AG08396 (cell line): ENCODE measurements at places on chromosomes 5 and 9.

DNA sequence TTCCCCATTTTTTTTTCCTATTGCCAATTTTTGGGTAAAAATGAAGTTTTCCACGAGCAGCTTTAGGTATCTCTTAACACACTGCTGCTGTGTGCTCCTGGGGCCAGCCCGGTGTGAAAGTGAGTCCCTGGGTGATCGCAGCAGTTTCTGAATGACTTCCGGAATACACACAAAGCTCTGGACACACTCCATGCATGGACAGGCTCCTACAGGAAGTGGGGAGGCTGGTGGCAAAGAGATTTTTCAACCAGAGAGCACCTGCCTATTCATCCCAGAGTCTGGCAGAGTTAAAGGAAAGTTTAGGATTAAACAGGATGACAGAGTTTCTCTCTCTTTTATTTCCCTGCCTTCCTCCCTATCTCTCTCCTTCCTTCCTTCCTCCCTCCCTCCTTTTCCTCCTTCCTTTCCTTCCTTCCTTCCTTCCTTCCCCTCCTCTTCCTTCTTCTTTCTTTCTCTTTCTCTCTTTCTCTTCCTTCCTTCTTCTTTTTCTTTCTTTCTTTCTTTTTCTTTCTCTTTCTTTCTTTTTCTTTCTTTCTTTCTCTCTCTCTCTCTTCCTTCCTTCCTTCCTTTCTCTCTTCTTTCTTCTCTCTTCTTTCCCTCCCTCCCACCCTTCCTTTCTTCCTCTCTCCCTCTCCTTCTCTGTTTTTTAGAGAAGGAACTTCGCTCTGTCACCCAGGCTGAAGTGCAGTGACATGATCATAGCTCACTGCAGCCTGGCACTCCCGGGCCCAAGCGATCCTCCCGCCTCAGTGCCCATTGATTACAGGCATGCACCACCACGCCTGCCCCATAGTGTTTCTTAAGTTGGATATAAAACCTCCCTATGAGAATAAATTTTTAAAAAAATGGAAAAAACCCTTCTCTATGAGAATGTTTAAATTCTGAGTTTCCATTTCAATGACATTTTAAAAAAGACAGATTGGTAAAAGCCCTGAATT, 38.7 kb upstream of the UBTD2 start:
- no peak for DNase-seq

DNA sequence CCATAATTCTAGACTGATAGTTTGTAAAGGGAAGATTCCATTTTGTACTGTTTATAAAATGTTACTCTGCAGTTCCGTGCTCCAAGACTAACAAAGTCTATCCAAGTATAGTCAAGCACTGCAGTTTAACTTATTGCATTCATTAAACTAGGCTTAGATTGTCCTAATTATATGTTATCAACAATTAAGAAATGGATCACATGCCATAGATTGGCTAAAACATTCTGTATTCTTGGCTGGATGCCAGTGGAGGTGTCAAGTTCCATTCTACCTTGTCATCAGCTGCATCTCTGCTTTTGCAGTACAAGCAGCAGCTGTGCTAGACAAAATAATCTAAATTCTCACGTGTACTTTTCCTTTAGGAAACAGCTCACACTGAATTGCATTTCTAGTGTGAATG, 69.4 kb upstream of the MEF2C start:
- DNase-seq = no peak

DNA sequence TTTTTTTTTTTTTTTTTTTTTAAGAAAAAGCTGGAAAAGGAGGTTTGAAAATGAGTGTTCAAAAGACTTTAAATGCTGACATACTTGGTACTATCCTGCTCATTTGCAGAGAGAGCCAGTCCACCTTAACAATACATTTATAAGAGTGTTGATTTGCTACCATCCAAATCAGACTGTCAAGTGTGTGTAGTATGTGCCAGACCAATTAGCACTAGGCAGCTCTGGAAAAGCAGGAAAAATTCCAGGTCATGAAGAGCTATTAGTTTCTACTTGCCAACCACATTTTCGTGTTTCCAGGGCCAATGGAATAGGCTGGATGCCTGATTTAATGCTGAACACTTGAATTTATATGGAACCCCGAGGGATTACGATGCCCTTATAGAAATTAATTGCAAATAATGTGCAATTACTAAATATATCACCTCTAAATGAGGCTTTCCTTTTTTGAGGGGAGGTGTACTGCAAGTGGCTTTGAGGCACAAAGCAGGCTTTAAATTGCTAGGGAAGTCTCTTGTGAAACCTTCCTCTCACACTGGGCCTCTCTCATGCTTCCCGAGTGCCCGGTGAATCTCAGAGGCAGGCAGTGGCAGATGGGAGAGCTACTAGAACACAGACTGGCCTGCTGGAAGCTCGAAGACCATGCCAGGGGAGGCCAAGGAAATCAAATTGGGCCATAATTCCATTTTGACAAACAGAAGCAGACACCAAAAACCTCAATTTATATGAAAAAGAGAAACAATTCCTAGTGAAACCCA, 178.7 kb downstream of the PPP2R2B start:
- DNase-seq = no peak

GRCh38 chr9:97933297-97933998, 4.5 kb downstream of the HEMGN start:
- no peak for DNase-seq

- no peak for DNase-seq
These were observed 214.3 kb upstream of the IRX1 start for GRCh38 chr5:3381206-3381825.

DNA sequence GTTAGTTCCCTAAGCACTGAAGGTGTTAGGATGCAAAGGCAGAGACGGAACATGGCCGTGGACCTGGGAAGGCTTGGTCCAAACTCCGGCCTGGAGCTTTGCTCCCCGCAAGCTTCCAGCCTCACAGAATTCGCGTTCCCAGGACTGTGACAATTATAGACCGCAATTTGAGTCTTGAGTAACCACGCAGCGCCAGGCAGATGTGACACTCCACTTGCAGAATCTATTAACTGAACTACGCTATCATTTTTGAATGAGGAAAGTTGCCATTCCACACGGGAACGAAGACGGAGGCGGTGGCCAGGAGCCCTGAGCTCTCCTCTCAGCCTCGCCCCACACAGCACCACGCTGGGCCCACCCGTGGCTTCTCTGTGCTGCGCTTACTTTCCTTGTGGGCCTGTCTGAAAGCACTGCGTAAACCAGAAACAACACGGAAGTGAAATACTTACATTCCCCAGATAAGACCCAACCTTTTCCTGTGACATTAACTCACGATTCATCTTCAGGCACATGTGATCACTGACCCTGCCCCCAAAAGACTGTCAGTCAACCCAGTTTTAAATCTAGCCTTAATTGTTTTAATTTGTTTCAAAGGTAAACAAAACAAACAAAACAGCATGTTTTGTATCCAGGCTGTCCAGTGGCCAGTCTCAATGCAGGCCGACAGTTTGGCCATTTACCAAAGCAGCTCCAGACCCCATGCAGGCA, 16.1 kb upstream of the COL5A1 start:
- no peak for DNase-seq

DNA sequence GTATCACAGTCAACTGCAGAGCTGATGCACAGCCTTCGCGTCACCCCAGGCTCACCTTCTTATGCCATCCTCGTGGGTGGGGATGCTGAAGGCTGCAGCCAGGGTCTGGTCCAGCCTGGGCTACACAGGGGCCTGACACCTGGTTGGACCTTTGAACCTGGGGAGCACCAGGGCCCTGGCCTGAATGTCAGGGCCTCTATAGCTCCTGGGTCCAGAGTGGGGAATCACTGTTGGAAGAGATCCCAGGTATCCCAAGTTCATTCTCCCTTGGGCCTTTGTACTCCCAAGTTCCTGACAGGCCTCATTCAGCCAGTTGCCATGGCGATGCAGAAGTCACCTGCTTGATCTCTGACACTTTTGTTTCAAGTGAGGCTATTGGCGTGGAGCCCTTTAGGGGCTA, 43.8 kb downstream of the ZNF618 start:
- no peak for DNase-seq

- DNase-seq = no peak
These were observed 6.5 kb downstream of the IRX1 start for GRCh38 chr5:3601911-3602782.

GRCh38 chr5:8730194-8730593, 815.7 kb downstream of the SEMA5A start:
- DNase-seq = peak; percentile 46

GRCh38 chr5:132622608-132623007, 35.4 kb upstream of the IL13 start:
- DNase-seq = no peak

DNA sequence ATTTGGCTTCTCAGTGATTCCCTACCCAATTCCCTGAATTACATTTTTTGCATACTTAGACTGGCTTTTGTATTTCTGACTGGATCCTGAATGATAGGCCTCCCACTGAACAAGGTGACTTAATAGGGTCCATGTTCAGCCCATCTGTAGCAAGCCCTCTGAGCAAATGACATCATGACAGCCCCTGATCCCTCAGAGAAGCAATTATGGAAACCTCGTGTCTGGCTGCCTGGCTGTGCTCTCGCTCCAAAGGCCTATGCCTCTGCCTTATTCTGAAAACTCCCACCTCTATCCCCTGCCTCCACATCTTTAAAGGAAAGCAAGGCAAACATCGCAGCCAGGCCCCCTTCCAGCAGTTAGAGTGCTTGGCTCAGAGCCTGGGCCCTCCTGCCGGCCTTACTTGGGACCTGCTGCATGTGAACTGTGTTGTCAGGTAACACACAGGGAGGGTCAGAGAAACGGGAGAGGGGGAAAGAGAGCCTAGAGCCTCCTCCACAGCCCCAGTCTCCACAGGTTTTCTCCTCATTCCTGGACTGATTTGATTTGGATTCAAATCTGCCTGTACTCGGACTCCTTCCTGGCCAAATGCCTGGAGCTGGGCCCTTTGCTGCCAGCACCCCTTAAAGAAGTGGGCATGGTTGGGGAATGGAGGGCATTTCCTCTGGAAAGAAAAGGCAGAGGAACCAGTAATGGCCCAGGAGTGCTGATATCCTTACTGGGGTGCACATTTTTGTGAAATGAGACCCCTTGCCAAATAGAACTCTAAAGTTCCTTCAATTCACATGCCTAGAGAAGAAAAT, 3.8 kb downstream of the DCANP1 start:
- DNase-seq = no peak

DNA sequence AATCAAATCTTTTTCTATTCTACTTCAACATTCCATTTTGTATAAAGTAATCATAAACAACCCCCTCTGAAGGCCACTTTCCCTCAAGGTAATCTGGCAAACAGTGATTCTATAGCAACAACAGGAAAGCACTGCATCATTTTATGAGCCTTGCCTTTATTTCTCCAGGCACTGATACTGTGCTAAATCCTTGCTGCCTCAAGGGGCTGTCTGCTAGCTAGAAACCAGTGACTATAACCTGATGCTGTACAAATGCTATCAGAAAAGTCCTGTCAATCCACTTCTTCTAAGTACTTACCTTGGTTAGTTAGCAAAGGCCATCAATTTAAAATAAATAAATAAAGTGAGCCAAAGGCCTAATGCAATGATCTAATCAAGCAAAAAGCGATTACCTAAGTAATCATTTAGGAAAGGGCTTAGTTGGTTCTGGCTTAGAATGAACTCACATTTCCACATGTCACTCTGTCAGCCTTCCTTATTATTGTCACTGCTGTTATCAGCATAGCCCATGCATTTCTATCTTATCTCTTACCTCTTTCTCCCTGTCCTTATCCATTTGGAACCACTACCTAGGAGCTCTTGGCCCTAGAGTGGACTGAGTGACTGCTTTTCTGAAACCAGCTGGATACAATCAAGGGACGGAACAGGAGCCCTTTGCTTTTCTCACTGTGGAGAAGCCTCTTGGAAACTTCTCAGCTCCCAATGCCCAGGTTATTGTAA, 246.1 kb upstream of the MEF2C start:
- no peak for DNase-seq

DNA sequence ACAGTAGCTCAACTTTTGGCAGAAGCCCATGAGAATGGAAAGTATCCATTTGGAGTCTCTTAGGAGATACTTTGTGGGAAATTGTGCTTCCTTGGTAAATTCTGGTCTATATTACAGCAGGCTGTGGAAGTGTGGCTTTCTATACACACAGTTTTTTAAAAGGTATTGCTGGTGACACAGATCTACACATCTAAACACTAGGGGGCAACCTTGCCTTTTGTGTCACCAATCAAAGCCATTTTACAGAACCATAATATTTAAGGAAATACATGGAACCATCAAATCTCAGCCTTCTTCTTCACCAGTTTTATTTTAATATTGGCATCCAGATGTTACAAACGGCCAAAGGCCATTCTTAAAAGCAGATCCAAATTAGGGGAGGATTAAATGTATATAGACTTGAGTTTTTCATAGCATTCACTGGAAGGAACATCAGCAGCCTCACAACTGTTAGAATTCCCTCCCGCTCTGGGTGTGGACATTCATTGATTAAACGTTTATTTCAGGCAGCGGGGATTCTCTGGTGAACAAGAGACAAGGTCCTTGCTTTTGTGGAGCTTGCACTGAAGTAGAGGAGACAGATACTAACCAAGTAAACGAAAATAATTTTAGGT, 132.4 kb upstream of the EPB41L4A start:
- DNase-seq = peak; percentile 45

GRCh38 chr9:129171993-129172751, 5.9 kb downstream of the IER5L start:
- no peak for DNase-seq

- no peak for DNase-seq
These were observed 20.2 kb upstream of the RPL26L1 start for GRCh38 chr5:172939071-172939470.

DNA sequence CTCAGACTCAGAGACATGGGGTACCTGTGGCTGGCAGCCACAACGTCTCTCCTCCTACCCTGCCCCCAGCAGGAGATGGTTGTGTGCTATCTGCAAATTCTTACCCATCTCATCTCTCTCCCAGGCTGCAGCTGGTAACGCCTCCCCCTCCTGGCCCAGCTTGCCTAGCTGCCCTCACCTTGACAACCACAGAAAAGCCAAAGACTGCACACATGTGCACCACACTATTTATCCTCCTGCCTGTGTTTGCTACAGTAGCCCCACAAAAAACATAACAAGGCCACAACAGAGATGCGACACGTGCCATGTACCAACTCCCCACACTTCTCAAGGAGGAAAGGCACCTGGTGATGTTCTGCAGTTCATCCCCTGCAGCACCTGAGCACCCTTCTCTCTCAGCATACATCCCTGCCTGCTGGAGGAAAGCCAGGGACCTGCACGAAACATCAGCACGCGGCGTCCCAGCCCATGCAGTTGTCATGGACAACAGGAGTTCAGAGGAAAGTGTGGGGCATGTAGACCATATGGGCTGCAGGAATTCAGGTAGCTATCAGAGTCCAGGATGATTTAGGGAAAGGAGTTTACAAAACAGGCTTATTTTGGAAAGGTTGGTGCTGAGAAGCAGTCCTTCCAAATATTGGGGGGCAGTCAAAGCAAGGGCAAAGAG, 168.7 kb downstream of the C5orf15 start:
- DNase-seq = no peak

GRCh38 chr9:12681620-12682019, 11.6 kb upstream of the TYRP1 start:
- no peak for DNase-seq

GRCh38 chr9:135741276-135742219, 39.6 kb downstream of the KCNT1 start:
- DNase-seq = no peak
